ENCODE measurements at places on chromosomes 1 and 21. TPM values are rescaled to one million over a fixed set of nuclear protein-coding genes. Genes with fewer than 3 reads are reported as not detected.

Gene CR1L
- total RNA-seq = not detected

Gene TNFRSF18
- total RNA-seq = 250 TPM

Gene ACTL8
- not detected for total RNA-seq

Gene DNASE2B
- not detected for total RNA-seq

Gene DYNLT4
- 0.28 TPM for total RNA-seq

Gene PDC
- not detected for total RNA-seq

Gene FCRL4
- not detected for total RNA-seq

Gene ANGPTL1
- total RNA-seq = not detected

Gene KRTAP22-1
- total RNA-seq = not detected

Gene ACTN2
- 0.44 TPM for total RNA-seq

All from activated CD4-positive, alpha-beta T cell treated with anti-CD3 and anti-CD28 coated beads, Interleukin-2, amount 10 ng/mL, durations not matched to agents 24 days and 14 days (primary cell).